ENCODE measurements at places on chromosomes 1 and 21.

DNA sequence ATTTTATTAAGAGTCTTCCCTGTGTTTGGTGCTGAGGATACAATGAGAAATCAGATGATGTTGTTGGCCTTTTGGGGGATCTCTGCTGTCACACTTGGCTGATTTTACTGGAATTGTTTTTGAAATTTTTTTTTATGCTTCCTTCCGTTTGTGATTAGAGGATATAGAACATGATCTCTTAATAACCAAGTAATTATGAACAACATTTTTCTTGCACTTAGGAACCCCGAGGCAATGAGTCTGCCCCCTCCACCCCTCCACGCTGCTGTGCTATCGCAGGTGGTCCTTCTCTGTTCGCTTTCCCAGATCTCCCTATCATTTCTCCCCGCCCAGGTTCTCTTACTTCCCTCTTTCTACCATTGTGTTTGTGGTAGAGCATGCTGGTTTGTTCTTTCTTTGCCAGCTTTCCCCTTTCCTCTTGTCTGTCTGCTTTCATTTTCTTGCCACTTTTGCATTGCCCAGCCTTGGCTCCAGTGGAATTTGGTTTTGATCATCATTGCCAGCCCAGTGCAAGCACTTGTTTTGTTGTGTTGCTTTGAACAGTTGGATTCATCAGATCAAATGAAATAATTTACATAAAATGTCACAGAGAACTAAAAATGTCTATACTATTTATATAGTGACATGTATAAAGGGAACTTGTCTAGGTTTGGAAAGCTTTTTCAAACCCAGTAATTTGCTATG, 73.1 kb upstream of the SCCPDH start:
- no peak for DNase-seq

DNA sequence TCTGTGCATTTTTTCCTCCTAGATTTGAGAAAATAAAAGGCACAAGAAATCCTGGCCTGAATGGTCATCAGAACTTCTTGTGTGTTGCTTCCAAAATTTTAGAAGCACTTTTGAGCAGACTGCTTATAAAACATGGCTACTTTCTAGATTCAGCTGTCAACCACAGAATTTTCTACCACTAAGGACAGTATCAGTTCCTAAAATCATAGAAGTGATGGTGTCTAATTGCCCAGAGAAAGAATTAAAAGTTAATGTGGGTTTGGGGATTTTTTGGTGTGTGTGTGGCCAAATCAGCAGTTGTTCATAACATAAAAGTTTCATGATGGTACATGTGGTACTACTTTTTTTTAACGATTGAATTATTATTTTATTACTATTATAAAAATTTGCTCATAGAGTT, 171.4 kb upstream of the SNX7 start:
- DNase-seq = no peak

DNA sequence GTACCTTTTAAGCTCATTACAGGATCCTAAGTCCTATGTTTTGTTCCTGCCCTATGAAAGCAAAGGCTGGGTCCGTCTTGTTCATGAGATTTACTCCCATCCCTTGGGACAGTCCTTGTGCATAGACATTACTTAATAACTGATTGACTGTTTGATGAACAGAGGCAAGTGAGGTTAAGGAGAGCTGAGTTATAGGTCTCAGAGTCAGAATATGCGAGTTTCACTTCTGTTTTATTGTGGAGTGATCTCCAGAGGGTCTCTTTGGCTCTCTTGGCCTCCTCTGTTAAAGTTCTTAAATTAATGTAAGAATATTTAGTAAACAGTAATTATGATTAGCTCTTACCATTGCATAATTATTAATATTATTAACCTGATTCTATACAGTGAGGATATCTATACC, 52.6 kb downstream of the BRINP2 start:
- DNase-seq = no peak

DNA sequence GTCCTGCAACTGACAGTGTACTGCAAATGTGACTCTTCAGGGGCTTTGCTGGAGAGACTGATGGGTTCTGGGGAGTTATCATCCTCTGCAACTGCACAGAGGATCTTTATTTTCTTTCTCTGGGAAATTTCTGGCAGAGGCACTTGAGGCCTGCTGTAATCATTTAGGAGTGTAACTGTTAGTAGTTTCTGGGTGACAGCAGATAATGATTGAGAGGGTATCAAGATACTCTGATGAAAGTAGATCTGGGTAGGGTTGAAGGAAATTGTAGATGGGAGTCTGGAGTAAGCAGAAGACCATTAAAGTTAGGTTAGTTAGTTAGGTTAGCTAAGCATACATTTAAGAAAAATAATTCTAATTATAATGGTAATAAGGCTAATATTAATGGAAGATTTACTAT, 11.0 kb upstream of the DDR2 start:
- no peak for DNase-seq

DNA sequence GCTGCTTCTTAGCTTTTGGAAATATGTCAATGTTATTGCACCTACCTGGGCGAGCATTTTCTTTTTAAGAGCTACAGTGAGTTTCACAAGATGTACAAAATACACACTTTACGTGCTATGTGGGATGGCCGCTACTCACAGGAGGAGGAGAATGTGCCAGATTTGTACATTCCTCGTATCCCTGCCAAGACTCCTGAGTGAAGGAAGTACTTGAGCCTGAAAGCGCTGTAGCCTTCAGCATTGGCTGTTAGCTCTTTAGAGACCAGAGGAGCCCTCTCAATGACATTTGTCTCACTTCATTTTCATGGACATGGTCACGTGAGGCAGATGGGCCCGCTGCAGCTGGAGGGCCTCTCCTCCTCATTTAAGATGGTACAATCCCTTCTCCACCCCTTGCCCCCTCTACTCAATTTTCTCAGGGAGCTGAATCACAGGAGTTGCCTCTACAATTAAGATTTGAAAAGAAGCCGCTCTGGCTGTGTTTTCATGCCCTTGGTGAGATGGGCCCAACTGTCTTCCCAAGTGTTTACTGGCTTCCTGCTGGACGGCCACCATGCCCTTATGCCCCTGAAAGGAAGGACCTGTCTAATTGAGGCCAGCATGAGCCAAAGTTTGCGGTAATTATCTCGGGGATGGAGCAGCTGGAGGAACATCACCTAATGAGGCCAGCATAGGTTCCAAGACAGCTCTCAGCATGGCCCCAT, 442.6 kb downstream of the PRDM2 start:
- no peak for DNase-seq

GRCh38 chr1:51792864-51793263, 85.7 kb downstream of the NRDC start:
- DNase-seq = no peak

Data from omental fat pad (tissue), 4 donors.